ENCODE measurements at places on chromosomes 6 and 20.

DNA sequence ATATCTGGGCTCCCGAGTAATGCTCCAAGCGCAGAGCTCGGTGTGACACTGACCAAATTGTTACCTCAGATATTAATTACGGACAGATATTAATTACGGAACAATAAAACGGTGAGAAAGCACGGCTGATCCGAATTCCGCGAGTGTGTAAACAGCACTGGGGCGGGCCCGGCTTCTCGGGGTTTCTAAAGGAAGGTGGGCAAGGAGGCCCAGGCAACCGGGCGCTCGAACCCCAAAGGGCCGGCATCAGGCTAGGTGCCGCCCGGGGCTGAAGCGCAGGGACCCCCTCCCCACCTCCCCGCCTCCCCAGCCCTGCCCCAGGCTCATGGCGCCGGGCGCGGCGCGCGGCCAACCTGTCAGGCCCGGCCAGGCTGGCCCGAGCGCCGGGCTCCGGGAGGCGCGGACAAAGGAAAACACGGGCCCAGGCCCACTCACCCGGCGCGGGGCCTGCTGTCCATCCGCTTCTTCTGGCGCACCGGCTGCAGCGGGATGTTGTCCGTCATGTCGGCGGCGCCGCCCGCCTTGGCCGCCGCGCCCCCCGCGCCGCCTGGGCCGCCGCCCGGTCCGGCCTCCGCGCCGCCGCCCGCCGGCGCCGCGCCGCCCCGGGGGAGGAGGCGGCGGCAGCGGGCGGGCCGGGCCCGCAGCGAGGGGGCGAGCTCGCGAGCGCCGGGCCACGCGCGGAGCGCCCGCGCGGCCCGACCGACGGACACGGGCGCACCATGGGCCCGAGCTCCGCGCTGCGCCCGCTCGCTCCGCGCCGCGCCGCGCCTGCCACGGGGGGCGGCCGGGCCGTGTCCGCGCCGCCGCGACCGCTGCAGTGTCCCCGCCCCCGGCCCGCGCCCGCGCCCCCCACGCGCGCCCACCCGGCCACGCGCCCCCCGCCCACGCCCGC, at the start of gene ATP9A:
Gene ATP9A (minus strand): TSS at position 524 of the 892 bp plus-strand sequence. CDS start 21 bp downstream, at position 503.
- DNase-seq: no peak

DNA sequence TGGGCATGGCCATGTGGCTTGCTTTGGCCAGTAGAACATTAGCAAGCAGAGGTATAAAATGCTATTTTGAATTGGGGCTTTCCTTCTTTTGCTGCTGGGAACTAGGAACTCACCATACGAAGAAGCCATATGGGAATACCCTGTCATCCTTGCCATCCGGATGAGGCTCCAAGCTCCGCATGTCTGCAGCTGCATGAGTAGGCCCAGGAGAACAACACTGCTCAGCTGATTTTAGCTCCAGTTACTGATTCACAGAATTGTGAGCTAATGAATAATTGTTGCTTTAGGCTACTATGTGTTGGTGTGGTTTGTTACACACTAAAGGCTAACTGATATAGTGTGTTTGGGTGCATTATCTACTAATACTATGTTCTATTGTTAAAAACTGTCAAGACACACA, 2.7 kb upstream of the PLCB4 start:
- no peak for DNase-seq

GRCh38 chr20:62893700-62894099, 32.1 kb upstream of the TCFL5 start:
- no peak for DNase-seq

DNA sequence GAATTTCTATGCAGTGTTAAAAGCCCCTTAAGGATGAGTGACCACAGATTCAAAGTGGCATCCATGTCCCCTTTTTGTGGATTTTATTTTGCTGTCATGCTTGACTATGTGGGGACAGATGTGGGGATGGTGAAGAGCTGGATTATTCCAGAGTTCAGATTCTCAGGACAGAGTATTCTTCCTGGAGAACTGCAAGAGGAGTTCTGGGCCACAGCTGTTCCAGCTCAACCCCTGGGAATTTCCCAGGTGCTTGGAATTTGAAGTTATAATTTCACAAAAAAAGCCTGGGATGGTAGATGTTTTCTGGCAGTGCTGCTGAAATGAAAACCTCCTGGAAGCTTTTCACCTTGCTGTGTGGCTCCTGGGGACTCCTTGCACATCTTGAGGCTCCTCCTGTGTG, 671.8 kb upstream of the MARCKS start:
- no peak for DNase-seq

- no peak for DNase-seq
Observed at GRCh38 chr6:163417595-163417994, 3.1 kb downstream of the QKI start.

- DNase-seq: no peak
Observed at GRCh38 chr20:444862-445426, 17.4 kb downstream of the TBC1D20 start.

- no peak for DNase-seq
Observed at GRCh38 chr6:56890066-56890465, 64.8 kb upstream of the BEND6 start.

DNA sequence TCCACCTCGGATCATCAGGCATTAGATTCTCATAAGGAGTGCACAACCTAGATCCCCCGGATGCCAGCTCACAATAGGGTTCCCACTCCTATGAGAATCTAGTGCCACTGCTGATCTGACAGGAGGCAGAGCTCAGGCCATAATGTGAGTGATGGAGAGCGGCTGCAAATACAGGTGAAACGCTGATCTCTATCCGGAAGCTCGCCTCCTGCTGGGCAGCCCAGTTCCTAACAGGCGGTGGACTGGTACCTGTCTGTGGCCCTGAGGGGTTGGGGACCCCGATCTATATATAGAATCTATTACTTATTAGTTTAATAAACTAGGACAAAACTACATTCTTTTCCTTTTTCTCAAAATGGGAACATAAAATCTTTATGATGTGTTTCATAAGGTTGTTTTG, 741.9 kb downstream of the RFPL4B start:
- DNase-seq: no peak

- no peak for DNase-seq
Observed at GRCh38 chr20:1322511-1323245, 6.3 kb downstream of the SDCBP2 start.

DNA sequence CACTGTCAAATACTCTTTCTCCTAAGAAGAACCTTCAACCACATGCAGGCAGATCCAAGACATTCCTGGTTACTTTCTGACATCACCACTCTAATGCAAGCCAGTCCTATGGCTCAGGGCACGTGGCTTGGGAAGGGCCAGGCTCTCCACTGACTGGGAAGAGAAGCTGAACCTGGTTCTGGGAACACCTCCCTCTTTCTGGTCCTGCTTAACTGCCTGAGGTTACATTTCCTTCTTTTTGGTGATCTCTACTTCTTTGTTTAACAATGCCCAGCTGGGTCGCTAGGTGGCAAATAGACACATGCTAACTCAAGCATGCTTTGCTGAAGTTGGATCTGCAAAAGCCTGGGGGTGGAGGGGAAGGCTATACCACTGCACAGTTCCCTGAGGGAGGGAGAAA, 249.8 kb downstream of the GMDS start:
- DNase-seq: no peak

DNA sequence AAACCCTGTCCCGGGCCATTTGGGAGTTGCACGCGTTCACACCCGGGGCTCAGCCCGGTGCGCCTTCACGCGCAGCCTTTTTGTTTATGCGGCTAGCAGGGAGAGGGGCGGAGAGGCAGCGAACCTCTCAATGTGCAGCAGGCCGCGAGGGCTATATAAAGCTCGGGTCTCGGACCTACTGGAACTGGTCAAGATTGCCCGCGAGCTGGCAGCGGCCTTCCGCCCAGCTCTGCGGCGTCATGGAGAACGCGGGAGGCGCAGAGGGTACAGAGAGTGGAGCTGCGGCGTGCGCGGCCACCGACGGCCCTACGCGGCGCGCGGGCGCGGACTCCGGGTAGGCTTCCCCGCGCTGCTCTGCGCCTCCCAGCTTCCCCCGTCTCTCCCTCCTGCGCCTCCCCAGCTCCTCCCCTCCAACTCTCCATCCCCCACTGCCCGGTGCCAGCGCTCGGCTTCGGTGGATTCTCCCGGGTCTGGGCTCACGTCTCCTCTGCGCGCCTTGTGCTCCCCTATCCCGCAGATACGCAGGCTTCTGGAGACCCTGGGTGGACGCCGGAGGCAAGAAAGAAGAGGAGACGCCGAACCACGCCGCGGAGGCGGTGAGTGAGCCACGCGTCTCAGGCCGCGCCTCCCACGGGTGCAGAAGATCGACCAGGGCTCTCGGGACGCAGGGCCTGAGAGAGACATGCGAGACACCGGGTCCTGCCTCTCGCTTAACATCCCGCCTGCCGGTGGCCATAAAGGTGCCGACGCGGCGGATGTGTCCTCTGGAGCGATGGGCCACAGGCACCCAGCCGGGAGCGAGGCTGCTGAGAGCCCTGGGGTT, at the start of gene RIPPLY2:
Gene RIPPLY2 (plus strand): TSS at position 183 of the 823 bp plus-strand sequence. CDS start 57 bp downstream, at position 240.
- peak; percentile 74 for DNase-seq

DNA sequence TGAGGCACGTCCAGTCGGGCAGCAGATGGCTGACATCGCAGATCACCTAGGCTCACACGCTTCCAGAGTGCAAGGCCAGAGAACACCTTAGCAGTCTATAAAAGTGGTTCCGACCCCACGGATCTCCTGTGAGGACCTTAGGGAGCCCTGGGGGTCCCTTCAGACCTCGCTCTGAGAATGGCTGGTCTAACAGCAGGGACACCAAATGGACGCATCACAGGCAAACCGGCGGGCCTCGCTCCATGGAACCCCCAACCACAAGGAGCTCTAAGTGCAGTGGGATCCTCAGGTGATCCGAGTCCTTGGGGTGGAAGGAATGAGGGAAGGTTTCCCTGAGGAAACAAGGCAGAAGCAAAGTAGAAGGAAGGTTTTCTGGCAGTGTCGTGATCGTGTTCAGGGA, 135.4 kb downstream of the SMOC2 start:
- DNase-seq: no peak

GRCh38 chr20:43794326-43794725, 67.5 kb upstream of the GTSF1L start:
- no peak for DNase-seq

- no peak for DNase-seq
Observed at GRCh38 chr6:148423601-148424270, 81.1 kb downstream of the SASH1 start.

- no peak for DNase-seq
Observed at GRCh38 chr6:101294676-101295075, 98.8 kb upstream of the GRIK2 start.

DNA sequence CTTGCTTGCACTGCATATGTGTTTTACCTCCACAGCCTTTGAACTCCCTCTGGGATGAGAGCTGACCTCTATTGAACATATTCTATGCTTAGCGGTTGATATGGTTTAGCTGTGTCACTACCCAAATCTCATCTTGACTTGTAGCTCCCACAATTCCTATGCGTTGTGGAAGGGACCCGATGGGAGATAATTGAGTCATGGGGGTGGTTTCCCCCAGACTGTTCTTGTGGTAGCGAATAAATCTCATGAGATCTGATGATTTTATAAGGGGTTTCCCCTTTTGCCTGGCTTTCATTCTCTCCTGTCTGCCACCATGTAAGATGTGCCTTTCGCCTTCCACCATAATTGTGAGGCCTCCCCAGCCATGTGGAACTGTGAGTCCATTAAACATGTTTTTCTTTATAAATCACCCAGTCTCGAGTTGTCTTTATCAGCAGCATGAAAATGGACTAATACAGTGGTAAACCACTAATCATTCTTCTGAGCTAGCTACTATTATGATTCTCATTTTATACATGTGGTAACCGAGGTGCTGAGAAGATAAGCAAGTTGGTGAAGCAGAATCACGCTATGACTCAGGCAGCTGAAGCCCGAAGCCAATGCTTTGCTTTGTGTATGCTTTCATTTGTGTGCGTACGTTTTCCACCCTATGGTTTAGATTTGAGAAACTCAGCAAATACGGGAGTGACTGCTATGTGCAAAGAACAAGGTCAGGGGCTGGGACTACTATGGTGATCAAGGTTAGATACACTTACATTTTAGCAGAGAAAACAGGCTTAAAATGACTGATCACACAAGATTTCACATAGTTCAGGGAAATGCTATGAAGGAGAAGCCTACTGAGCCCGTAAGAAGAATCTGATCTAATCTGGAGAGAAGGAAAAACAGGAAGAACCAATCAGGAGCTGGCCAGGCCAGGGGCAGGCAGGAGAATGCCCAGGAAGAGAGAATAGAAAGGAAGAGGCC, 363.5 kb downstream of the ESR1 start:
- DNase-seq: no peak

DNA sequence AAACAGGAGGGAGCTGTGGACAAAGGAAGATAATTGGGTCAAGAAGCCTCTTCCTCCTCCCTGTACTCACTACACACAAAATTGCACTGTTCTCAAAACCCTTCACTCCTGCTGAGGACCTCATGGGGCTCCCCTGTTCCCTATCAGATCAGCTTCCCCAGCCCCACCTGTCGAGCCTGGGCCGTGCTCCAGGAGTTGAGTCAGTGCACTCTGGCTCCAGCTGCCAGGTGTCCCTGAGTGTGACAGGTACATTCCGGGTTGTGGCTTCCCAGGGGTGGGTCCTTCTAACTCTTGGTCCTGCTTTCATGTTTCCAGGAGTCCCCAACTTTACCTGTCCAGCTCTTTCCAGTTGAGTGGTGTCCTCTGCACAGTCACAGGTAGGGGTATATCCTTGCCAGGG, 8.4 kb downstream of the RAB5IF start:
- no peak for DNase-seq

GRCh38 chr6:63663956-63664281, 28.3 kb downstream of the PHF3 start:
- DNase-seq: no peak

DNA sequence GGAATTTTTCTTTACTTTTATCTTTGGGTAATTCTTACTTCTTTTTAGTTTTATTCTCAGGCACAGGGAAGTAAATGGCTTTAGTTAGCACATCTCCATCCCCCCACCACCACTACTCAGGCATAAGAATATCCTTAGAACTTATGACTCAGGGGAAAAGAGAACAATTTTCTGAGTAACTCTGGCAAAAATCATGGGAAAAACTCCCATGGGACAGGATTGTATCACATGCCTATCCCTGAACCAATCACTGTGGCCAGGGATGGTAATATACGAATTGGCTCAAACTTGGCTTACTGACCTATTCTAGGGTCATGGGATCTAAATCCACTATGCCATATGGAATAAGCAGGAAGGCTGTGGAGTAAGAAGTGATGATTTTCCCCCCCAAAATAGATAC, 339.1 kb downstream of the BTBD3 start:
- no peak for DNase-seq

DNA sequence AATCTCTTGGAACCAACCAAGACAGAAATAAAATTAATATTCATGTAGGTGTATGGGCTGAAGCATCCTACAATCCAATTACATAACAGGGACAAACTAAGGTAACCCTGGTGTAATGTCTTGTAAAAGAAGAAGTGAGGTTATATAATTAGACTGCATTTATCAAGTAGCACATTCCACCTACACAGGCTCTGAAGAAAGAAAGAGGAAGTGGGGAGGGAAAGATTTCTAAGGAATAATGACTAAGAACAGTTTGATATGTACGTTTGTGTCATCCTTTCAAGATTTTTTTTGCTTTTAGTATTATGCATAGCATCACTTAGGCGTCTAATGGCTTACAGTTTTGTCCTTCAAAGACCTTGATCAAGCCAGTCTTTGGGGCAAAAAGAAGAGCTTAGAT, 139.7 kb downstream of the PLCB1 start:
- no peak for DNase-seq

GRCh38 chr6:34237722-34238584, 1.3 kb downstream of the HMGA1 start:
- peak; percentile 84 for DNase-seq

- DNase-seq: no peak
Observed at GRCh38 chr20:14583413-14583812, 246.0 kb upstream of the FLRT3 start.

Data from A673 (cell line).